OCI-LY7 (cell line): ENCODE measurements at places on chromosomes 13 and 19.
A peak's percentile ranks its signal among the peaks of the same experiment; 100 is the strongest.

DNA sequence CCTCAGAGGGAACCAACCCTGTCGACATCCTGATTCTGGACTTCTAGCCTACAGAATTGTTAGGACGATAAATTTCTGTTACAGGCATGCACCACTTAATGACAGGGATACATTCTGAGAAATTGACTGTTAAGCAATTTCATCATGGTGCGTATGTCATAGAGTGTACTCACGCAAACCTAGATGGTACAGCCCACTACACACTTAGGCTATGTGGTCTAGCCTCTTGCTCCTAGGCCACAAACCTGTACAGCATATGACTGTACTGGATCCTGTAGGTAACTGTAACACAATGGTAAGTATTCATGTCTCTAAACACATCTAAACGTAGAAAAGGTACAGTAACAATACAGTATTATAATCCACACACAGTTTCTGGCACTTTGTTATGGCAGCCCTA lies 13.3 kb downstream of the USP12 start:
- DNase-seq: no peak

- DNase-seq: no peak
These were observed 26.2 kb downstream of the TMEM161A start for GRCh38 chr19:19111967-19112580.

DNA sequence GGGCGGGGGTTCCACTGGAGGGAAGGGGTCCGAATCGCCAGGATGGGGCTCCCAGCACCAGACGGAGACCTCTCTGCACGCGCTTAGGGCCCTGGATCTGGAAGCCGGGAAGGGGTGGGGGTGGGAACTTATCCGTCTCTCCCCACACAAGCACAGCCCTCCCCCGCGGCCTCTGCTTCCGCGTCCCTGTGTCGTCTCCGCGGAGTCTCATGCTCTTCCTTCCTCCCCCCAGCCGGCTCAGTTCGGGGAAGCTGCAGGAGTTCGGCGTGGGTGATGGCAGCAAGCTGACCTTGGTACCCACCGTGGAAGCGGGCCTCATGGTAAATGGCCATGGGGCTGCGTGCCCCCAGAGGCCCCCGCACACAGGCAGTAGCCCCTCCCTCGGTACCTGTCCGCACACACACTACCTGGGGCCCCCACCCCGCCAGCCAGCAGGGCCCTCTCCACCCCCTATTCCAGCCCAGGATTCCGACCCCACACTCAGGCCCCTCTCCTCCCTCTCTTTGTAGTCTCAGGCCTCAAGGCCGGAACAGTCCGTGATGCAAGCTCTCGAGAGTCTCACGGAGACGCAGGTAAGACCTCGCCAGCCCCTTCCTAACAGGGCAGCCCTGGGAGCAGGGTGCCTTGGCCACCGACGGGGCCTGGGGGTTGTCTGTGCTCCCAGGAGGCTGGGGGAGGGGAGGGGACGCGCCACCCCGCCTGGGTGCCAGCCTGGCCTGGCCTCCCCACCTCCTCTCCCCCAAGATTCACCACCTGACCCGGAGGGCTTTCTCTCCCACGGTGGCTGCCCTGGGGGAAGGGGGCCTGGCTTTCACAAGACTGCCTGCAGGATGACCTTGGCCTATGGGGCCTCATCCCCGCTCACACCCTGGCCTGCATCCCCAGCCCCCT lies 3.2 kb downstream of the MIDN start:
- peak; percentile 71 for DNase-seq

DNA sequence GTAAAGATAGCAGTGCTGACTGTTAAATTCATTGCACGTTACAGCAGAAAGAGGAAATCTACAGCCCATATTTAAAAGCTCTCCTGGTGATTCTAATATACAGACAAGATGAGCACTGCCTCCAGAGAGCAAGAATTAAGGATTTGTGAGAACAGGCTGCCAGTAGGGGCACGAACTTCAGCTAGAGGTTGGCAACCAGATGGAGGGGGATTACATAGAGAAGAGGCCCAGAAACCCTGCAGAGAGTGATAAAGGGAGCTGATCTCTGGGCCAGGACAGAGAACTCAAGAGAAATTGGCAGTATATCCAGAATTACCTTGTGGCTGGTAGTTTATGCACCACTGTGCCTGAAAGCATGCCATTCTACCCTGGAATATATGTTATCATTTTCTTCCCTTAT lies 144.8 kb downstream of the UFM1 start:
- DNase-seq: no peak

GRCh38 chr19:31383553-31383952 lies 34.3 kb upstream of the TSHZ3 start:
- DNase-seq: no peak

- no peak for DNase-seq
These were observed 176.9 kb downstream of the KDM4B start for GRCh38 chr19:5145521-5146511.

- no peak for DNase-seq
These were observed 30.9 kb downstream of the FAM216B start for GRCh38 chr13:42812316-42812715.

DNA sequence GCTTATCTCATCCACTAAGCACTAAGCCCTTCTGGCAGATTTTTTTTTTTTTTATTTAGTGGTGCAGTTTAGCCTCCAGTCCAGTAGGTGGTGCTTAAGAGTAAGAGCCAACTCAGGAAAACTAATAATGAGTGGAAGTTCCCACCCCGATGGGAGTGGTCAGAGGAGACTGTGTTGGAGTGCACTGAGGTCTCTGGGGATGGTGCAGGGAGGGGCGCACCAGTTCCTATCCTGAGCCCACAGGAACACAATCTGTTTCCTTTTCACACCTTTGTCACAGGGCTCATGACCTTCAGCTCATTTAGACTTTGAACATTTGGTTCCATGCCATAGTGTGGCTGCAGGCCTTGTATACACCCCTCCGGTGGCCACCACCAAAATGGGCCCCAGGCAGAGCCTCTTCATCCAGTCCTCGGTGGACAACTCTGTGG lies 367.4 kb downstream of the SPRY2 start:
- peak; percentile 33 for DNase-seq

DNA sequence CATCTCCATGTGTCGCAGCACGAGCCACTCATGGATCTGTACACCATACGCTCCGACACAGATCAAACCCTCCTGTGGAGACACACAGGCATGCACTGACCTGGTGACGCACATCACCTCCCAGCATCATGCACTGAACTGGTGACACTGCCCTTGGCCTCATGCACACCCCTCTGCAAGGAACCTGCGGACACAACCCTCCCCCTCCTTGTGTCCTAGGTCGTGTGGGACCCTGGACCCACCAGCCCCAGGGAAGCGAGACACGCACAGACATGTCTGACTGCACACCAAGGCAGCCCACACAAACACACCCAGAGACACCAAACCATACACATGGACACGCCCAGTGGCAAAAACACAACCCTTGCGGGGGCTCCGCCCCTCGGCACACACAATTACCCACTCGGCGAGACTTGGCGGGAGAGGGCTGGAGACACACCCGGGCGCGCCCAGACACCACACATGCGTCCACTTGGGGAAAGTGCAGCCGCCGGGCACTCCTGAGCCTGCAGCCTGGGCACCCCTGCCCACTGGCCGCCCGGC lies 2.0 kb upstream of the KCNN4 start:
- peak; percentile 32 for DNase-seq

GRCh38 chr13:37681281-37682032 lies 82.9 kb upstream of the POSTN start:
- DNase-seq: no peak

DNA sequence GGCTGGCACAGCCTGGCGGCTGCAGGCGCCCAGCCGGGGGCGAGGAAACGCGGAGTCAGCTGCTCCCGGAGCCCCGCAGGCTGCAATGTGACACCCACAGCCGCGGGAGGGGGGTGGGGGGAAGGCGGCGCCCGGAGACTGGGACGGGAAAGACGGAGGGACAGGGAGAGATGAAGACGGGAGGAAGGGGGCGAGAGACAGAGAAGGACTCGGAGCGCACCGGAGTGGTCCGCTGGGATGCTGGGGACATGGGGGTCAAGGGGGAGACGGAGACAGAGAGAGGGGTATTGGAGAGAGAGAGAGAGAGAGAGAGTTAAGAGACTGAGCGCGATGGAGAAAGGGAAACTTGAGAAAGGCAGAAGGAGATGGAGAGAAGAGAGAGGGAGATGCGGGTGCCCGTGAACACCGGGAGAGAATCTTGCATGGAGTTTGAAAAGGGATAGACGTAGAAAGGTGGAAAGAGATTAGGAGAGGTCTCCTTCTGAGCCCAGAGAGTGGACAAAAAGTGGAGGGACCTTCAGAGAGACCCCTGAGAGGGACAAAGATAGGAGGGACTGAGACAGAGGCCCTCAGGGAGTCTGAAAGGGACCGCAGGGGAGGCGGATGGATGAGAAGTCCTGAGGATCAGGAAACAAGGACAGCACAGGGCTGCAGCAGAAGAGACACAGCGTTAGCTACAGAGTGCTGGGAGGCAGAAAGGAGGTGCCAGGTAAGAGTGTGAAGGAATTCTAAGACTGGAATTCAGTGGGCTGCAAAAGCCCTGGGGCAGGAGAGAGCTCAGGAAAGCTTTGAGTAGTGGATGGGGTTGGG lies 1.0 kb downstream of the SCN1B start:
- DNase-seq: no peak

GRCh38 chr13:82058364-82058763 lies 1717.4 kb upstream of the SPRY2 start:
- DNase-seq: no peak

GRCh38 chr19:34096020-34096915 lies 76.0 kb upstream of the LSM14A start:
- peak; percentile 68 for DNase-seq

DNA sequence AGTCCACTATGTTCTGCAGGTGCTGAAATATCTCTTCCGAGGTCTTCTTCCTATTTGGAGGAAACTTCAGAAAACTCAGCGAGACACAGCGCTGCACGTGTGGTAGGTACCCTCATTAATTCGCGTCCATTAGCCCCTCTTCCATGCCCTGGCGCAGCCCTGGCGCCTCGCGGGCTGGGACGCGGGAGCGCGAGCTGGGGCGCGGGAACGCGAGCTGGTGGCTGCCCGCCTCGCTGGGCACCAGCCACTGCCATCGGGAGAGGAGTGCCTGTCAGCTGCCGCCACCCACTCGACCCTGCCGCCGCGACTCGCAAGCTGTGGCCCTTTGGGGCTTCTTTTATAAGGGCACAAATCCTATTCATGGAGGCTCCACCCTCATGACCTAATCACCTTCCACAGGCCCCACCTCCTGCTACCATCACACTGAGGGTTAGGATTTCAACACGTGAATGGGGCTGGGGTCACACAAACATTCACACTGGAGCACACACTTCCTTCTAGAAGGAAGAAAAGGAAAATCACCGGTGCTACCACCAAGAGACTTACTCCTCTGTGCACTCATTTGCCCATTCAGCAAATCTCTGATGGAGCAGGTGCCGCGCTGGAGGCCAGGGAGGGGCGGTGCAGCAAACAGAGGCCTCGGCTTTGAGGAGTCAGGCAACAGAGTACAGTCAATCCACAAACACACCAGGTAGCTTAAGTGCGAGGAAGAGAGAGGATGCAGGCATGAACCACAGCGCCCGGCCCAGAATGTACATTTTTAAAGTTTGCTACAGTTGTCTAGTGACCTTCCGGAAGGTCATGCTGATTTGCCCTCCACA lies 43.0 kb upstream of the LATS2 start:
- no peak for DNase-seq

DNA sequence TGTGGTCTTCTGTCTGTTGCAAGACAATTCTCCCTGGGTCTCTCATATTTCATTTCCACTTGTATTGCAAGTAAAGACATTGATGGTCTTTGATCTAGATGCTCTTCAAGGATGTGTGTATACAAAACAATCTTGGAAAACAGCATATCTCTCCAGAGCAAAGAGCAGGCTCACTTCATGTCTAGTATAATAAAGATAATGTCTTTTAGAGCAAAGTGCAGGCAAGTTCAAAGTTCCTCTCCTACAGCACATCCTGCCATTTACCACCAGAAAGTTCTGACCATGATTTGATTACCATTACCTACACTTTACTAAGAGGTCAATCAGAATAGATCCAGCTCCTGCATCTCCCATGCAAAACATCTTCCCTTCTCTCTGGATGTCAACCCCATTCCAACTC lies 162.8 kb downstream of the DIAPH3 start:
- DNase-seq: no peak

GRCh38 chr19:35811317-35812219 lies 1.1 kb downstream of the PRODH2 start:
- DNase-seq: no peak

GRCh38 chr13:46667687-46668281 lies 114.8 kb downstream of the LRCH1 start:
- DNase-seq: peak; percentile 68

- no peak for DNase-seq
These were observed 285.8 kb downstream of the MYO16 start for GRCh38 chr13:108915095-108915633.

- no peak for DNase-seq
These were observed 572 bp downstream of the SHISA2 start for GRCh38 chr13:26051231-26051656.
